Left kidney (tissue), 8 donors: ENCODE measurements at places on chromosomes 16 and 17. TPM values are rescaled to one million over a fixed set of nuclear protein-coding genes. Genes with fewer than 3 reads are reported as not detected.

C17orf100 gene
- 8.7 TPM for polyA plus RNA-seq

GRCh38 chr16:84759906-84760305, 59.9 kb upstream of the CRISPLD2 start:
- DNase-seq: no peak

SEPTIN12 gene
- 0.57 TPM for polyA plus RNA-seq

DNA sequence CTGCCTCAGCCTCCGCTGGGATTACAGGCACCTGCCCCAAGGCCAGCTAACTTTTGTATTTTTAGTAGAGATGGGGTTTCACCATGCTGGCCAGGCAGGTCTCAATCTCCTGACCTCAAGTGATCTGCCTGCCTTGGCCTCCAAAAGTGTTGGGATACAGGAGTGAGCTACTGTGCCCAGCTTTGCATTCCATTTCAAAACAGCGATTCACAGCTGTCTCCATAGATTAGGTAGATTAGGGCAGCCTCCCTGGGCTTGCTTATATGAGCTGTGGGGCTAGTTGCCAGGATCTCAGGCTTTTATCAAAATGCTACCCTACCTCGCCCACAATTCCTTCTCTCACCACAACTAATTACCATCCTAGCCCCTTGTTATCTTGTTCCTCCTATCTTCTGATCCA, 176.4 kb upstream of the ZKSCAN2 start:
- DNase-seq: no peak
